ENCODE measurements at places on chromosomes 2 and 18.

- no peak for DNase-seq
Observed at GRCh38 chr2:21740484-21740883, 616.7 kb downstream of the TDRD15 start.

GRCh38 chr18:27312153-27312552, 127.0 kb upstream of the CHST9 start:
- DNase-seq = no peak

DNA sequence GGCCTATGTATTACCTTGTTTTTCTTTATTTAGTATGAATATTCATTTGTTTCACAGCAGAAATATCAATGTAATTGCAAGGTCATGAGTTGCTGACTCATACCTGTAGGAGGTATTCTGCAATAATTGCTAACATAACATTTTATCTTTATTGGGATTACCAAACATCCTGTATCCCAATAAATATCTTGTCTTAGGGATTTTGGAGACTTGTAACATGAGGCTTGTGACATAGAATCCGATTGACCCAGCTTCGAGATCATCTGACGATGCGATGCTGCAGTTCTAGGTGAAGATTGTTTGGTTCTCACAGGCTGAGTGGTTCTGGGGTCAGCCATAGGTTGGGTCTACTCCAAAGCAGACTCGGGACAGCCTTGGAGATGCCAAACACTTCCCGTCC, 133.4 kb upstream of the RND3 start:
- DNase-seq = no peak

- DNase-seq = no peak
Observed at GRCh38 chr2:201523506-201523905, 72.0 kb downstream of the STRADB start.

GRCh38 chr18:46352520-46353250, 248.5 kb downstream of the HAUS1 start:
- no peak for DNase-seq

DNA sequence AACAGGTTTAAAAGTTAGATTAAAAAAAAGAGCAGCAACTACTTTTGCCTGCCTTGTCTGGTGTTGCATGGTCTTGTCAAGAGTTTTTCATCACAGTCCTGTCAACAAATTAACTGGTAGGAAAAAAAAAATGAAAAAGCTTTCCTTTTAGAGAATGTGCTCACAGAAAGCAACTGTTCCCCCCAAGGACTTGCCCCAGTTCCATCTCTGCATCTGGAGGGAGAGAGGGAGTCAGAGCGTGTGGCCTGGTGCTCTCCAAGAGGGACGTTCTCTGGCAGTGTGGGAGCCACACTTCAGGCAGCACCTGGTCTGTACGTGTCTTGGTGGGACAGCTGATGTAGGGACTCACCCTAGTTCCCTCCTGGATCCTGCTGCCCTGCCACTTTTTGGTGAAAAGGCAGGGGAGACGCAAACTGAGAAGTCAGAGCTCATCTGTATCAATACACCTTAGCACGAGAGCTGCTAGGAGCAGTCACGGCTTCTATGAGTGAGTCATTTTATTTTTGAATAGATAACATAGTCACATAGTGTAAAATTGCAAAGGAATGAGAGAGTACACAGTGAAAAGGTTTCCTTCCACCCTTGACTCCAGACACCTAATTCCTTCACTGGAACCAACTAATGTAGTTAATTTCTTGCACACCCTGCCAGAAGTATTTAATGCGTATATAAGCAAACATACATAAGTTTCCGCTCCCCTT, 172.5 kb upstream of the MGAT5 start:
- no peak for DNase-seq

DNA sequence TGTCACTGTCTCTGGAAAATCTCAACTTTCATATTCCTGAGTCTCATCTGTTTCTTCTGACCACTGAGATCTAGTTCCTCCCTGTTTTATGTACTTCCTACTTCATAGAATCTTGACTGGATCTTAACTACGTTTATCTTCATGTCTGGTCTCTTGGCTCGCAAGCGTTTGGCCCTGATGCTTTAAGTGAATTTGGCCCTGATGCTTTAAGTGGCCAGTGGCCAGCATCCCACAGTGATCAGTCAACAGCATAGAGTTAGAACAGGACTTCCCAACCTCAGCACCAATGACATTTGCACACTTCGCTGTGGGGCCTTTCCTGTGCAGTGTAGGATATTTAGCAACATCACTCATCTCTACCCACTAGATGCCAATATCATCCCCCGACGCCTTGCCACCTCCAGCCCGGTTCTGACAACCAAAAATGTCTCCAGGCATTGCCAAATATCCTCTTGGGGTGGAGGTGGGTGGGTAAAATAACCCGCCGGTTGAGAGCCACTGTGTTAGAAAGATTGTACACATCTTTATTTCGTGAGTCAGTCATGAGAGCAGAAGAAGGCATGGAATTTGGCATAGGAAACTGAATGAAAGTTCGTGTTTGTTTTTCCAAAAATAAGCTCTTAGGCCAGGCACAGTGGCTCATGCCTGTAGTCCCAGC, 12.2 kb downstream of the TM4SF20 start:
- peak; percentile 45 for DNase-seq

GRCh38 chr2:118065015-118065706, 23.1 kb upstream of the INSIG2 start:
- no peak for DNase-seq

DNA sequence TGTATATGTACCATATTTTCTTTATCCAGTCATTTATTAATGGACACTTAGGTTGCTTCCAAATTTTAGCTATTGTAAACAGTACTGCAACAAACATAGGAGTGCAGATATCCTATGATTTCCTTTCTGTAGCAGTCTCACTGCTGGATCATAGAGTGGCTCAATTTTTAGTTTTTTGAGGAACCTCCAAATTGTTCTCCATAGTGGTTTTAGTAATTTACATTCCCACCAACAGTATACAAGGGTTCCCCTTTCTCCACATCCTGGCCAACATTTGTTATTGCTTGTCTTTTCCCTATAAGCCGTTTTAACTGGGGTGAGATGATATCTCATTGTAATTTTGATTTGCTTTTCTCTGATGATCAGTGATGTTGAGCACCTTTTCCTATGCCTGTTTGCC, 114.3 kb downstream of the TMEM17 start:
- no peak for DNase-seq

DNA sequence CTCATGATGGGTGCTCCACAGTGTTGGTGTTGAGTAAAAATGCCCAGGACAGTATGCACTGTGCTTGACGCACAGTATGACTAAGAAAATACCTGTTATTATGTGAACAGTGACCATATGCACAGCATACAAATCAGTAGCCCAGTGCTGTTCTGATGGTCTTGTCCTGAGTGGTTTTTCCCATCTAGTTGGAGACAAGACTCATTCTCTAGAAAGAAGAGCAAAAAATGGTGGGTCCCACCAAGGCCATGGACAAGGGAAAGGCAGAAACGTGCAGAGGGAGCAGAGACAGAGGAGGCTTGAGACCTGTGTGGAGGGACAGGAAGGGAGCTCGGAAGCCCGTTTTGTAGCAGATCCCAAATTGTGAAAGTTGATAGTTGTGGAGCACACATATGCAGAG, 987 bp upstream of the SMIM21 start:
- no peak for DNase-seq

- DNase-seq = no peak
Observed at GRCh38 chr18:8040021-8040420, 472.9 kb downstream of the PTPRM start.

GRCh38 chr2:47688561-47688960, 94.4 kb upstream of the MSH6 start:
- DNase-seq = no peak

DNA sequence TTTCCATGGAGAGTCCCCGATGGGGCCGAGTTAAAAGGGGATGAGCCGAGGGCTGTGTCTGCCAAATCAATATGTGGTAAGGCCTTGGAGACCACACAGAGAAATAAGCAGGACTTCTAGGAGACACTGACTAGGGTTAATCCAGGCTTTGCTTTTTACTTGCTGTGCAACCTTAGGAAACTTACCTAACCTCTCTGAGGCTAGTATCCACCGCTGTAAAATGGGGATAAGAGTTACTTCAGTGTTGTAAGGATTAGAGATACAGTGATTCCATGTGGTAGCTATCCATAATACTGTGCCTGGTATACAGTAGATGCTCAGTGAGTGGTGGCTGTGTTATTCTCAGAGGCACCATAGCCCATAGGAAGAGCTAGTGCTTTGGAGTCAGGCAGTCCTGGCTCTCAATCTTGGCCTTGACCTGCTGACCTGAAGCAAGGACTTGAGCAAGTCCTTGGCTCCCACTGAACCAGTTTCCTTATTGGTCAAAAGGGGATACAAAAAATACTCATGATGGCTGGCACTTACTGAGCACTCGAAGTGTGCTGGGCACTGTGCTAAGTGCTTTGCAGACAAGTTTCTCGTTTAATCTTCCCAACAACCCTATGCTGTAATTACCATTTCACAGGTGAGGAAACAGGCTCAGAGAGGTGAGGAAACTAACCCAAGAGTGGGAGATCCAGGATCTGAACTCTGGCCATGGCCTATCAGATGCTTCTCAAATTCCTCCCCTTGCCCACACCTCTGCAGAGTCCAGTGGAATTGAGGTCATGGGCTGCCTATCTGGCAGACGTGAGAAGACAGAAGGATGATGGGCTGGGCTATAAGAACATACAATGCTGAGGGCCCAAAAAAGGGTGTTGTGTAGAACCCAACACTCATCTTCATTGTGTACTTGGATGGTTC, 12.0 kb upstream of the DES start:
- no peak for DNase-seq

DNA sequence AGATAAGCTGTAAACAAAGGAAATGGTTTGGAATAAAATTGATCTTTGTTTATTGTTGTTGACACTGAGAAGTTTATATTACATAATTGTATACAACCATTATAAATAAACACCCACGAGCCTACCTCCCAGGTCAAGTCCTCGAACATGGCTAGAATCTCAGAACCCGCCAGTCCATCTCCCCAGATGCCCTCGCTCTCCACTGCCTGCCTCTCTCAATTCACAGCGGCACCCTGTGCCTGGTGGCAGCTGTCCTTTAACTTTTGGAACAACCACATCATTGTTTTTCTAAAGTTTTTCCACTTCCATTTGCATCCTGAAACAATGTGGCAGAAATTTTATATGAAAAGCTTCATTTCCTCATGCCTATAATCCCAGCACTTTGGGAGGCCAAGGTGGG, 52.2 kb upstream of the OTOS start:
- no peak for DNase-seq

- no peak for DNase-seq
Observed at GRCh38 chr2:85355521-85355920, 952 bp downstream of the ELMOD3 start.

GRCh38 chr2:60331115-60331809, 222.2 kb downstream of the BCL11A start:
- no peak for DNase-seq

GRCh38 chr18:58080451-58080850, 36.4 kb downstream of the NEDD4L start:
- DNase-seq = no peak

- no peak for DNase-seq
Observed at GRCh38 chr2:8542381-8543059, 139.3 kb upstream of the ID2 start.

DNA sequence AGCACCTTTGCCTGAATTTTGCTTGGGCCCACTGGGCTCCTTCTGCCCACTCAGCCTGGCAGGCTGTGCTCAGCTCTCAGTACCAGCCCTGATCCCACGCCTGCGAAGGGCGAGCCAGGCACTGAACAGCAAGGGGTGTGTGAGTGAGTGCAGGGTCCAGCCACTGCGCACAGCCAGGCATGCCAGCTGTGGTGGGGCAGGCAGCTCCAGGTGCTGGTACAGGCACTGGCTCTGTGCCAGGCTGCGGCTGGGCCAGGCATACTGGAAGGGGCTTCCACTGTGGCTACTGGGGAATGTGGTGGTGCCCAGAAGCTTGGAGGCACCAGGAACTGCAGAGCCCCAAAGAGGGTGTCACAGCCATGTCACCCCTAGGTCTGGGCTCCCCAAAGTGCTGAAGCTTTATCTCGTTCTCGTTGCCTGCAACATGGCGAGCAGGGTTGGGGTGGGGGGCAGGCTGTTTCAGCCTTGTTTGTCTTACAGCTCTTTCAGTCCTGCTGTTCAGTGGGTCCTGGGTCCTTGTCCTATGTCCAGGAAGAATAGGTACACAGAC, 8.8 kb downstream of the DYSF start:
- DNase-seq = no peak

- no peak for DNase-seq
Observed at GRCh38 chr2:163580757-163581156, 155.1 kb downstream of the FIGN start.

- DNase-seq = peak; percentile 65
Observed at GRCh38 chr2:225103737-225104141, 61.5 kb upstream of the DOCK10 start.

GRCh38 chr18:22457524-22457923, 39.8 kb upstream of the CTAGE1 start:
- no peak for DNase-seq

GRCh38 chr2:20666005-20666303, 990 bp upstream of the GDF7 start:
- DNase-seq = no peak

DNA sequence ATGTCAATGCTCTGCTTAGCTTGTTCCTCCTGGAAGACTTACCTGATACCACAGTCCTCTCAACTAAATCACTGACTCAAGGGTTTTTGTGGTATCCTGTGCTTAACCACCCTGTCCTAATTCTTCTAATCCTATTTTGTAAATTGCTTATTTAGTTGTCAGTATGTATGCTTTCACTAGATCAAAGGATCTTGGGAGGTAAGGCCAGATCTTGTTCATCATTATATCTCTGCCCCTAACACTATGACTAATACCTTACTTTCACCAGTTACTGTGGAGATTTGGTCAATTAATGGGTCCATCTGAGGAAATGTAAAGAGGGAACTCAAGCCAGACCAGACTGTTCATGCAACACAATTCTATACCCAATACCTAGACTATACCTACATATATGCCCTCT, 203.2 kb downstream of the GULP1 start:
- no peak for DNase-seq

DNA sequence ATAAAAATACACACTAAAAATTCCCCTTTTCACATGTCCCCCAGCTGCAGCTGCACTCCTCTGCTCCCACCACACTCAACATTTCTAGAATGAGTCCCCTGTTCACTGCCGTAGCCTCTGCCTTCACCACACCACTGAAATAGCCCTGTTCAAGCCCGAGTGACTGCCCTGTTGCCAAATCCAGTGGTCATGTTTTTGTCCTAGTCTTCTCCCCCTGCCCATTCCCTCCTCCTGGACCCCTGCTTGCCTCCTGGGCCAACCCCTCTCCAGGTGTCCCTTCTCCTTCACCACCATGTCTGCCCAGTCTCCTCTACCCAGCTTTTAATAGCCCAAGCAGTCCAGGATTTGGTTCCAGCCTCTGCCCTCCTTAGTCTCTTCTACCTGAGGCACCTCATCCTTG, 97.1 kb upstream of the LGALSL start:
- DNase-seq = no peak

DNA sequence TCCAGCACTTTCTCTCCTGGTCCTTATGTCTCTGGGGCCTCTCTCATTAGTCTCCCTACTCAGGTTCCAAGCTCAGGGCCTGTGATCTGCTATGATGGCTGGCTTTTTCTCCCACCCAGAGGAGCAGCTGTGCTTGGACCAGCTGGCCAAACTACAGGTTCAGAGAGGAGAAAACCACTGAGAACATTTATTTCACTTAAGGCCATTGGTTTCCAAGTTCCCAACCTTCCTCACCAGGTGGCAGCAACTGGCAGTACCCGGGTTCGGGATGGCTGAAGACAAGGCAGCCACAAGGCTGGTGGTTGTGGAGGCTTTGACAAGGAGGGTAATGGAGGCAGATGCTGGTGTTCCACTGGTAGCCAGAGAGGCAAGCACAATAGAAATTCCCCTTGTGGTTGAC, 29.9 kb upstream of the SELENOI start:
- no peak for DNase-seq

GRCh38 chr2:40348038-40348437, 103.9 kb downstream of the SLC8A1 start:
- DNase-seq = no peak

Data from AG04449 (cell line).